Stimulated activated CD8-positive, alpha-beta memory T cell treated with anti-CD3 and anti-CD28 coated beads, Interleukin-7, amount 100 ng/mL, for 4 hours (primary cell): ENCODE measurements at places on chromosomes 3 and 15.

DNA sequence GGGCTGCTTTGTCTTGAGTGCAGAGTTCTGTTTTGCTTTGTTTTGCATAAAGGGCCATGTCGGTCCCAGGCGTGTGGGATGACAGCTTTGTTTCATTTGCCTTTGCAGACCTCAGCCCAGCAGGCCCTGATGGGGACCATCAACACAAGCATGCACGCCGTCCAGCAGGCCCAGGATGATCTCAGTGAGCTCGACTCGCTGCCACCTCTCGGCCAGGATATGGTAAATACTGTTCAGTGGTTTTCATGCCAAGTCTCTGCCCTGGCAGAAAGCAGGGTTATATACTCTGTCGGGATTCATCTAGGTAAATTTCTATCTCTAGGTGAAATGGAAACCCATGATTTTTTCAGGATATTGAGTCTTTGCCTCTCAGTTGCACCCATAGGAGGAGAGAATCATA lies 343.9 kb upstream of the TPM1 start:
- no peak for DNase-seq

DNA sequence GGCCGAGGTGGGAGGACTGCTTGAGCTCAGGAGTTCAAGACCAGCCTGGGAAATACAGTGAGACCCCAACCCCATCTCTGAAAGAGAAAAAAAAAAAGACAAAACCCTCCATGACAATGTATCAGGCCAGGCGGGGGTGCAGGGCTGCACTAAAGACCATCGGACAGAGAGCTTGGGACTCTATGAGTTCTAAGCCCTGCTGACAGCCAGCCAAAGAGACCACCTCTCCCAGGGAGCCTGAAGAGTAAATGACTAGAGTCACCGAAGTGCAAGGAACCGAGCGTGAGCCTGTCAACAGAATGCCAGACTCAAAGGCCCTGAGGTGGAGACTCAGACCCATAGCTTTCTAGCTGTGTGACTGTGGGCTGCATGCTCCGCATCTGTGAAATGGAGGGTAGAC lies 12.5 kb downstream of the POC1A start:
- DNase-seq = no peak

GRCh38 chr3:18987862-18988447 lies 160.4 kb upstream of the KCNH8 start:
- DNase-seq = no peak

GRCh38 chr3:133112666-133113065 lies 74.5 kb downstream of the TMEM108 start:
- no peak for DNase-seq

DNA sequence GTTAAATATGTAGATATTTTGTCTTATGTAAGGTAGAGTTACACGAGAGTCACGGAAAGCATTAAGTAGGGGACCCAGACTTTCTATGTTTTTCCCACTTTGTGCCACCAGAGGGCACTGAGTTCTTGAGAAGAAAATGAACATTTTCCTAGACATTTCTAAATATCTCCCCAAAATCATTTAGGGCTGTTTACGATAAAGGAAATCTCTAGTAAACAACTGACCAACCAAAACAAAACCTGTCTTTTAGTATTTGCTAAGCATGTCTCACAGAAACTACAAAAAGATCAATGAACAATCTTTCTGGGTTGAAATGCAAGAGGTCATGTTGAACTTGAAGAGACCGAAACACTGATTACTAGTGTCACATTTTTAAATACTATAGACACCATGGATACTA lies 16.1 kb downstream of the POU1F1 start:
- no peak for DNase-seq

GRCh38 chr3:118760585-118761290 lies 273.9 kb downstream of the IGSF11 start:
- no peak for DNase-seq

- no peak for DNase-seq
Observed at GRCh38 chr3:50405249-50405648, 45.9 kb upstream of the TMEM115 start.

DNA sequence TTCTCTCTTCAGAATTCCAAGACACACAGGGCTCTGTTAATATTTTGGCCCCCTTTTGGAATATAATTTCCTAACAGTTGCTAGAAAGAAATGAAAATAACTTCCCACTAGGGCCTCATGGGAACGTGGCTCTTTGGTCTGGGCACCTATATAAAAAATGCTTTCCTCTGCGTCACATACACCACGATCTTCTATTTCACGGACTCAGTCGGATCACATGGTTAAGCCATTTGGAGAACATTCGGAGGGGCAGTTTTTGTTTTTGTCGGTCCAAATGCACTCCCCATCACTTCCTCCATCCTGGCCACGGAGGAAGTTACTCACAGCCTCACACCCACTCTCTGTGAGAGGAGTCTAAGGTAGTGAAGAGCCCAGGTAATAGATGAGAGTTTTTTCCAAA lies 21.0 kb downstream of the TMEM44 start:
- no peak for DNase-seq

GRCh38 chr3:174325834-174326700 lies 533.1 kb upstream of the NAALADL2 start:
- DNase-seq = no peak

- DNase-seq = no peak
Observed at GRCh38 chr15:81295486-81296121, 28.3 kb downstream of the STARD5 start.

DNA sequence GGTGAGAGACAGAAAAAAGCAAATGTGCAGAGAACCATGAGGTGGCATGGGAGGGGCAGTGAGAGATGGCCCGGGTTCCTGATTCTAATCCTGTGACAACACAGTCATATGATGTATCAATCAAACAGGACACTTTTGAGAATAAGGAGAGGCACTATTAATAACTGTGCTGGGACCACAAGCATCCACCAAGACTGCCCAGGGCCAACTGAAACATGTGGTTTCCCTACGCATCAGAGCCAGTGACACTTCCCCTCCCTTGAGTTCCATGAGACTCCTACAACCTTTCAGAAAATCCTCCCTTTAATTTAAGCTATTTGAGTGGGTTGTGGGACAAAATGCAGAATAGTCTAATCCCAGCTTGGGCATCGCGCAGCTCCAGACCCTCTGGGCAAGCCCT lies 17.4 kb downstream of the SH3BP5 start:
- DNase-seq = no peak

GRCh38 chr3:32641356-32641755 lies 43.6 kb upstream of the CNOT10 start:
- DNase-seq = no peak

- DNase-seq = no peak
Observed at GRCh38 chr3:170267793-170268192, 45.6 kb downstream of the PRKCI start.

GRCh38 chr3:185645596-185646381 lies 59.7 kb downstream of the SENP2 start:
- no peak for DNase-seq

DNA sequence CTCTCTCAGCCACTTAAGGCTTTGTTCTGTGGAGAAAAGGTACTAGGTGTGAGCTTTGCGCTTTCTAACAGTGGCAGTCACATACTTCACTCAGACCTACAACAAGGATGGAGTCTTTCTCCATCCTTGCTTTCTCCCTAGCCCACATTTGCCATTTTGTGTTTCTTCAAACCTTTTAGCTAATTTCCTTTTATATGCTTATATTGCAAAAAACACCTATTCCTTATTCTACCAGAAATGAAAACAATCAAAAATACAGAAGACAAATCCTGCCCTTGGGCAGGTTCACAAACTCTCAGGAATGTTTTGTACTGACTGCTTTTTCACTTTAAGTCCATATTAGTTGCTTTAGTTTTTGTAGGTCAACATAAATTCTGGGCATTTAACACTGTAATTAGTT lies 914.2 kb downstream of the SQOR start:
- no peak for DNase-seq

GRCh38 chr3:115348951-115349745 lies 202.1 kb upstream of the ZBTB20 start:
- no peak for DNase-seq

DNA sequence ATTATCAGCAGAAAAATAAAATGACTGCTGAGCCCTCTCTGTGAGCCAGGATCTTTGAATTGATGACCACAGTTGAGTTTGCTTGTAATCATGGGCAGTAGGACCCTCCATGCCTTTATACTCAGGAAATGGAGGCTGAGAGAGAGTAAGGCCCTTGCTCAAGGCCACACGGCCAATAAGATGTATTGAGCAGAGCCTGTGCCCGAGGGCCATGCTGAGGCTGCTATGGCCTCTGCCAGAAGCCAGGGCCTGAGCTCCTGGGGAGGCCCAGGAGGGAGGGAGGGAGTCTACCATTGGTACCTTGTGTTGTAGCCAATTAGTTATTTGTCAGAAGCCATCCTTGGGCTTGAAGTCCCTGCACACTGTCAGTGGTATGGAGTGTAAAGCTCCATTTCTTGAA lies 151.4 kb downstream of the DNAJB8 start:
- DNase-seq = no peak
